H4 (cell line): ENCODE measurements at places on chromosomes 4 and X. TPM values are rescaled to one million over a fixed set of nuclear protein-coding genes. Genes with fewer than 3 reads are reported as not detected.

GRCh38 chr4:176999935-177000543, 207.3 kb upstream of the VEGFC start:
- peak; percentile 34 for DNase-seq

DNA sequence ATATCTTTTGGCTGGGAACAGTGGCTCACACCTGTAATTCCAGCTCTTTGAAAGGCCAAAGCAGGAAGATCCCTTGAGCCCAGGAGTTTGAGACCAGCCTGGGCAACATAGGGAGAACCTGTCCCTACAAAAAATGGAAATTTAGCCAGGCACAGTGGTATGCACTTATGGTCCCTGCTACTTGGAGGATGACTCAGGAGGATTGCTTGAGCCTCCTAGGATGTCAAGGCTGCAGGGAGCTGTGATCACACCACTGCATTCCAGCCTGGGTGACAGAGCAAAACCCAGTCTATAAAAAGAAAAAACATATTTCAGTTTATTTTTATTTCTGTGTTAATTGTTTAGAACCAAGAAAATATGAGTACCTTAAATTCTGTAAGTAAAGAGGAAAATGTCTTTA, 123.7 kb downstream of the CBR4 start:
- DNase-seq: peak; percentile 22

The STATH gene
- total RNA-seq: 0.29 and 0.37 TPM in 2 replicates

DNA sequence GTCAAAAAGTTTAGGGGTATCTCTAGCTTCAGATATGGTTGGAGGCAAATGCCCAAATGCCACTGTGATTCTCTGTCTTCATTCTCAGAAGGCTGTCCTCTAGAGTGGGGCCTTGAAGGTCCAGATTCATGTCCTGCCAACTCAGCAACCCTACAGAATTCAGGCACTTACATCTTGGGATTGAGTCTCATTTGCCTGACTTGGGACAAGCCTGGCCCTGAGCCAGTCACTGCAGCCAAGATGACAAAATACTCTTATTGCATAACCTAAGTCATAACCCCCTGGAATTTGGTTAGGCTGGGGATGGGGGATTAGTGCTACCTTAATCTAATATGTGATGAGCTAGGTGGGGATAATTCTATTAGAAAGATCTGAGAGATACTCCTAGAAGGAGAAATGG, 100.5 kb downstream of the AREG start:
- DNase-seq: no peak

GRCh38 chrX:19709812-19710518, 177.4 kb downstream of the SH3KBP1 start:
- peak; percentile 37 for DNase-seq

GRCh38 chr4:133403913-133404312, 254.8 kb downstream of the PCDH10 start:
- DNase-seq: no peak
